ENCODE measurements at places on chromosomes 2 and 18. TPM values are rescaled to one million over a fixed set of nuclear protein-coding genes. Genes with fewer than 3 reads are reported as not detected.

RND3 gene
- 69.4 TPM for total RNA-seq

NEU4 gene
- 0.21 TPM for total RNA-seq

DNA sequence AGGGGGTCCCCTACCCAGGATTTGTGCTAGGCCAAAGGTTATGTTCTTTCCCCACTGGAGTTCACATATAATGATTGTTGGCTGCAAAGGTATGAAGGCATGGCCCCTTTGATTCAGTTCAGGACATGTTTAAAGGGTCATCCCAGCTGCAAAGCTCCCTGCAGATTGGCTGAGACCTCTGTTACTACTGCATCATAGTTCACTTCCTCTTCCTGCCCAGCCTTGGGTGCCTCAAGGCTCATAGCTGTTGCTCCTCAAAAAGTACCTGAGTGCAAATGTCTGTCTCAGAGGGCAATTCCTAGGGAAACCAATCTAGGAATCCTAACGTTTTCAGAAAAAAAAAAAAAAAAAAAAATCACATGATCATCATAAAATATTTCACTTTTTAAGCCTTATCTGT is 125.1 kb downstream of the ATL2 start:
- DNase-seq, result no peak

DNA sequence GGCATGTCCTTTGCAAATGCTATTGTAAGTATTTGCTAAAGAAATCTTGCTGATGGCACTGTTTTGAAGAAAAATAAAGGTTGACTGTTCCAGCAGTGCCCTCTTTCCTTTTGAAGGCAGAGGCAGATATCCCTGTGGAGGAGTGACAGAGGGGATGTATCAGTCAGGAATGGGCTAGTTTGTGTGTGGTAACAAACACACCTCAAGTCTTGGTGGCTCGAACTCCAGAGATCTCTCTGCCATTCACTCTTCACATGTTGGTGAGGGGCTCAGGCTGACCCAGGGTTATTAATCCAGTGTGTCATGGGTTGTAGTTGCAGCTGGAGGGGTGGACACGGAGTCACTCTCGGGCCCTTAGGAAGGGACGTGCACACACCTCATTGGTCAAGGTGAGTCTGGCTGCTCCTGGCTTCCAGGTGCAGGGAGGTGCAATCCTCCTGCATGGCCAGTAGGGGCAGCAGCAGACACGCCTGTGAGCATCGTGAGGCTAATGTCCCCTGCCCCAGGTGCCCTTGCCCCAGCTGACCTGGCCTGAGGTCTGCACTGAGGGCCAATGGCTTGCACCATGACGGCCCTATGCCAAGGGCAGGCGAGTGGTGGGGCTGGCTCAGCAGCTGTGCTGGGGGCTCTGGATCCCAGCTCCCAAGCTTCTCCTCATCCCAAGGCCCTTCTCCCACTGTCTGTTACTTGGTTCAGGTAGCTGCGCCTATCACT is 146.5 kb downstream of the ASB1 start:
- DNase-seq, result no peak
